ENCODE measurements at places on chromosomes 1 and 21.
A peak's percentile ranks its signal among the peaks of the same experiment; 100 is the strongest.

GRCh38 chr1:66944330-66945274, 19.8 kb downstream of the MIER1 start:
- peak; percentile 84 for DNase-seq

GRCh38 chr1:51237351-51238033, 1.4 kb downstream of the RNF11 start:
- peak; percentile 74 for DNase-seq

GRCh38 chr1:200036619-200037270, 9.2 kb downstream of the NR5A2 start:
- no peak for DNase-seq

GRCh38 chr1:55472784-55473183, 257.6 kb upstream of the USP24 start:
- no peak for DNase-seq

GRCh38 chr1:203126151-203126865, 1.2 kb upstream of the ADORA1 start:
- peak; percentile 50 for DNase-seq

DNA sequence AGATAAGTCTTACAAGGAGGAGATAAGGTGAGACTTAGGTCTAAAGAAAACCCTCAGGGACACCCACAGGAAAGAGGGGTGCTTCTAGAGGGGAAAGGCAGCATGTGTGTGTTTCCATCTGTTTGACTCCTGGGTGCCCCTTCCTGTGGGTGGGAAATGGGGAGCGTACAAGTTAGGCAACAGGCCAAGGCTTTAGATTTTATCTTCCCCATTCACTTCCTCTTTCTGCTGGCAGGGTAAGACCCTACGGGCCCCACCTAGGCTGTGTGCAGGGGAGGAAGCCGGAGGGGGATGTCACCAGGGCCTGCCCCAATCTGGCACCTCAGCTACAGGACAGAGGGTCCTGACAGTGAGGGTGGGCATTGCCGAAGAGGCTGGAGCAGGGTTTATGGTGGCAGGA, 2.5 kb upstream of the OLIG1 start:
- no peak for DNase-seq

DNA sequence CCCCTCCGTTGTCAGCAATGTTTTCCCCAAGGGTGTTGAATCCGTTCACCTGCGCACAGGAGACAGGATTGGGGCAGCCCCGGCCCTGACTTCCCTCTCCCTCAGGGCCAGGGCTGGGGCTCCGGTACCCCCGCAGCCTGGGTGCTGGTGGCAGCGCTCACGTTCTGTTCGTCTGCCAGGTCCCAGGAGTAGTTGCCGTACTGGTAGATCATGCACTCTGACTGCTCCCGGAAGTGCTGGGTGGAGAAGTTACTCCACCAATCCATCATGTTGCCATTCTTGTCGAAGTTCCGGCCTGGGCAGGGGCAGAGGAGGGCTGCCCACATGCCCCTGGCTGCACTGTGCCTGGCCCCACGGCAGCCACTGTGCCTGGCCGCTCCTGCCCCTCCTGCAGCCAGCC, 6.1 kb downstream of the PRXL2B start:
- no peak for DNase-seq

DNA sequence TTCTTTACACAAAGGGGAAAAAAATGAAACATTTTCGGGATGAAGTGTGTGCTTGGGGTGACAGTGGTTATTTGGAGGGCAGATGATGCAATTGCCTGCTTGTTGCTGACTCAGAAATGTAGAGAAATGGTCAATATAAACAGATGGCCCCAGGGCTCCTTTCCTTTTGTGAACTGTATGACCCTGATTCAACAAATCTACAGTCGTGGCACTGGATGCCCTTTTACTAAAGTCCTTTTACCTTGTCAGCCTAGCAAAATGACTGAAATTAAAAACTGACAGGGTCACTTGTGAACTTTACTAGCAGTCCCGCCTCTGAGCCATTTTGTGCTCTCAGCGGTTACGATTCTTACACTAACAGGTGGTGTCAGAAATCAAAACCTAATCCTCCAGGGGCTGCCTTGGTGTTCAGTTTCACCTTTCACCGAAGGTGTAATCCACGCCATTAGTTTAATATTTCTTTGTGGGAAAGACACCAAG, 49.8 kb downstream of the GREM2 start:
- DNase-seq, result peak; percentile 8

DNA sequence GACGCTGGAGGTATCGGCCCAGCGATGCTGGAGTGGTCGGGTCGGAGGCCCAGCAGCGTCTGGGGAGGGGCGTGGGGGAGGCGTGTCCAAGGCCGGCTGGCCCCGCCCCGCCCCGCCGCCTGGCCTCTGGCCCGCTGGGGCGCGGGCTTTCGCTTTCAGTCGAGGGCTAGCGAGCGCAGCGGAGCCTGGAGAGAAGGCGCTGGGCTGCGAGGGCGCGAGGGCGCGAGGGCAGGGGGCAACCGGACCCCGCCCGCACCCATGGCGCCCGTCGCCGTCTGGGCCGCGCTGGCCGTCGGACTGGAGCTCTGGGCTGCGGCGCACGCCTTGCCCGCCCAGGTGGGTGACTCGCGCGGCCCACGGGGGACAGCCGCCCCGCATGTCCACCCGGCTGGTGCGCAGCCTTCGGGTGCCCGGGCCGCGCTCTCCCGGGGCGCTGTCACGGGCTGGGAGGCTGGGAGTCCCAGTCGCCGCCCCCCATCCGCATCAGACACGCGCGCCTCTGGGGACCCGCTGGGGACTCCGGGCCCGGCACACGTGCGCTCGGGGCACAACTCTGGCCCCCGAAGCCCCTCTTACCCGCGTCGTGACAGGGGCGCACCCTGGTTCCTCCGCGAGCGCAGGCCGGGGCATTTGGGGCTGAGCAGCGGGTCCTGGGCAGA, at the start of gene TNFRSF1B:
TNFRSF1B (plus strand) TSS at position 158 of the 659 bp plus-strand sequence; CDS start at position 259, 101 bp downstream.
- peak; percentile 34 for DNase-seq

GRCh38 chr1:182709855-182710254, 25.5 kb upstream of the RGS8 start:
- no peak for DNase-seq

DNA sequence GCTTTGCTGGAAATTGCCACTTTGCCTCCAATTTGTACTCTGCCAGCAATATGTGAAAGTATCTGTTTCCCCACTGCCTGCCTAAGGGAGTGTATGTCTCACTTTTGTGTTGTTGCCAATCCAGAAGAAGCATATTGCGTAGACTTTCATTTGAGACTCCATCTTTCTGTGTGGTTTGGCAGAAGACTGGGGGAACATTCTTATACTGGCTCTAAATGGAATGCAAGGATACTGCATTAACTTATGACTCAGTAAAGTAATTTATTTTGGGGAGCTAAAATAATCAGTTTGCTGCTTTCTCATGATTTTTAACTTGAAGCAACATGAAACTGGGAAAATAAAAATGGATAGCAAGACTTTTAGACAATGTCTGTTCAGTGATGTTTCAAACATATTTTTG, 107.7 kb upstream of the TMPRSS2 start:
- DNase-seq, result peak; percentile 97

DNA sequence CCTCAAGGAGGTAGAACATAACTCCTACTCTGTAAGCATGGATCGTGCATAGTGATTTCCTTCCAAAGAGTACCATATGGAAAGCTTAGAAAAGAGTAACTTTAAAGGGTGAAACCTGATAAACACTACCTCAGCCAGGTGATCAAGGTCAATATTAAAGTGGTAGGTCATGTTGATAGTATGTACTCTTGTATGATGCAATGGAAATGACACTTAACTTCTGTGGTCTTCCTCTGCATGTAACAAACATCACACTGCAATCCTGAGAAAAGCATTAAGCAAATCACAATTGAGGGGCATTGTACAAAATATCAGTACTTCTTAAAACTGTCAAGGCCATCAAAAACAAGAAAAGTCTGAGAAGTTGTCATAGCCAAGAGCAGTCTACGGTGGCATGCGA, 83.8 kb downstream of the LEPR start:
- no peak for DNase-seq

DNA sequence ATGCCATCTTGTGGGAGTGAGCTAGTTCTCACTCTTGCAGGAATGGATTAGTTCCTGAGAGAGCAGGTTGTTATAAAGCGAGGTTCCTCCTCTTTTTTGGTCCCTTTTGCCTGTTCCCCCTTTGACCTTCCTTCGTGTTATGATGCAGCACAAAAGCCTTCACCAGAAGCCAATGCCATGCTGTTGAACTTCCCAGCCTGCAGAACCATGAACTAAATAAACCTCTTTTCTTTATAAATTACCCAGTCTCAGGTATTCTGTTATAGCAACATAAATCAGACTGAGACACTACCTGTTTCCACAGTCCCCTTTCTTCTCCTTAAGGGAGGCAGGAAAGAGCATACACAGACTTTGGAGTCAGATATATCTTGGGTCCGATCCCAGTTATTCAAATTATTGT, 25.6 kb downstream of the DISP3 start:
- no peak for DNase-seq

- DNase-seq, result no peak
These were observed 123.6 kb downstream of the XCL2 start for GRCh38 chr1:168420177-168420576.

GRCh38 chr1:162275622-162276175, 101.0 kb downstream of the SPATA46 start:
- DNase-seq, result no peak

- DNase-seq, result no peak
These were observed 589.4 kb downstream of the PLPP3 start for GRCh38 chr1:55990007-55990406.

DNA sequence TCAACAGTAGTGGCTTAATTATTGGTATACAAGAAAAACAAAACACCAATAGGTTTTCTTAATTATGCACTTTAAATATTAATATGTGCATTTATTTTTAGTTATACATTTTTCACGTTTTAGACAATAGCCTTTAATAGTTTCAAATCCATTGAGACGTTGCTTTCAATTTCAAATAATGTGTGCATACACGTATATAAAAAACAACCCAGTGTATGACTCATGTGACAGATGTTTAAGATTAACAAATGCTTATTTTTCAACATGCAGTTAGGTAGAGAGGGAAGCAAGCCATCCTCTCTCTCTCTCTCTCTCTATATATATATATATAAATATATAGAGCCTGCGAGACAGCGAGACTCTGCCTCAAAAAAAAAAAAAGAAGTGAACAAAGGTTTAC, 24.3 kb downstream of the EYA3 start:
- DNase-seq, result peak; percentile 75

GRCh38 chr1:116763787-116764465, 9.7 kb downstream of the CD2 start:
- DNase-seq, result peak; percentile 21

DNA sequence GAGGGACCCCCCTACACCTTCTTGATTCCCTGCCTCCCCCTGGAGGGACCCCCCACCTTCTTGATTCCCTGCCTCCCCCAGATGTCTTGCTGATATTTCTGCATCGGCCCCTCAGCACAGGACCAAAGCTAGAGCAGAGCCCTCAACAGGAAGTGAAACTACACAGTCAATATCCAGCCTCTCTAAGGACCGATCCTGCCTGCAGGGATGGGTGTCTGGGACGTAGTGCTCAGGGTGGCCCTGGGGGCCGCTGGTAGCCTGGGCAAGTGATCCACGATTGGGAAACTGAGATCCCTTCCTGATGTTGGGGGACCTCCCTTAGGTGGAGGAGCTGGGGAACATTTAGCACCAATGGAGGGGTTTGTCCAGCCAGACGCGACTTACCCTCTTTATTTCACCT, 3.9 kb upstream of the LEFTY2 start:
- no peak for DNase-seq

DNA sequence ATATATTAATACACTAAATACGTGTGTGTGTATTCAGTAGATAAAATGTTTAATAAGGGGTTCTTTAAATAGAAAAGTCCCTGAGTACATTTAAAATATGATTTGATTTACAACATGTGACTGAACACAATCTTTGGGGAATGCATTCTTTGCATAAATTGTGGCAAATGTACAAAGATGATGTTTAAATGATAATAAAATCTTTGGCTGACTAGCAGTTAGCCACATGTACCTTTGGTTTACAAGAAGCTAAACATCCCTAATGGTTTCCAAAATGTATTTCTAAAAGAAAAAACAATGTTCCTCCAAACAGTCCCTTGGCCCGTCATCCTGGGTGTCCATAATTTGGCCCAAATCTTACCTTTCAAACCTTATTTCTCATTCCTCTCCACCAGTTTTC, 106.4 kb upstream of the MARK1 start:
- DNase-seq, result no peak

DNA sequence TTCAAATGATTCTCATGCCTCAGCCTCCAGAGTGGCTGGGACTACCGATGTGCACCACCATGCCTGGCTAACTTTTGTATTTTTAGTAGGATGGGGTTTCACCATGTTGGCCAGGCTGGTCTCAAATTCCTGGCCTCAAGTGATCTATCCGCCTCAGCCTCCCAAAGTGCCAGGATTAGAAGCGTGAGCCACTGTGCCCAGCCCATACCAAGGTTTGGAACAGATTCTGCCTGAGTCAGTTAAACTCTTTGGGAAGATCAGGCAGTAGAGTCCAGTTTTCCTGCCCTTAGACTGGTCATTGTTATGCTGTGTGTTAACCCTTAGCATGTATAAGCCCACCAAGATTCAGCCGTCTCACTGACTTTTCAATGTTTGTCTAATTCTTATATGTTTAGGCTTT, 48.3 kb upstream of the LYPLAL1 start:
- no peak for DNase-seq

DNA sequence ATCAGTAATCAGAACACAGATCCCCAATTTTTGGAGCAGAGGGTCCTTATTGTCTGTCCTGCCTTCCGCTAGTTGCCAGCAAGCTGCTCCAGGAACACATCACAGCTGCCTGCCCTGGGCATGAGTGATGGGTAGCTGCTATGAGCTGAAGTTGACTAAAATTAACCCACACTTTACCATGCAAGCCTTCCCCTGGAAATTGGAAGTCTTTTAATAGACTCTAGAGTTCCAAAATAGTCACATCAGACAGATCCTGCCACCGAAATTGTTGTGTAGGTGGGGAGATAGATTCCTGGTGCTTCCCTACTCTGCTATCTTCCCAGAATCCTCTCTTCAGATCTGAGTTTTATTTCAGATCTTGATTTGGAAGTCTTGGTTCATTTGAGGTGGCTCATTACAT, 63.1 kb upstream of the GCLM start:
- no peak for DNase-seq

DNA sequence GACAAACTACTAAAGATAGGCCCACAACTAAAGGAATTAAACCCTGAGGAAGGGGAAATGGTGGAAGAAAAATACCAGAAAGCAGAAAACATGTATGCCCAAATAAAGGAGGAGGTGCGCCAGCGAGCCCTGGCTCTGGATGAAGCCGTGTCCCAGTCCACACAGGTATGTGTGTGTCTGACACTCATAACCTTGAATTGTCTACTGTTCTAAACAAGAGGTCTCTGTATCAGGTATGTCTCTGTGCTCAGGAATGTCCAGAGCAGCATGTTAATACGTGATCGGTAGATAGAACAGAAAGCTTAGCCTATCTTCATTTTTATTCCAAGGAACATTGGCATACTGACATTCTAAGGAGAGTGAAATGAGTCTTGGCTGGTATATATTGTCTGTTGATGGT, 55.8 kb upstream of the BMP8A start:
- DNase-seq, result no peak

GRCh38 chr1:7089497-7089896, 304.2 kb downstream of the CAMTA1 start:
- DNase-seq, result no peak
